Bone marrow (tissue), 2 donors: ENCODE measurements at places on chromosomes 2 and 18.

DNA sequence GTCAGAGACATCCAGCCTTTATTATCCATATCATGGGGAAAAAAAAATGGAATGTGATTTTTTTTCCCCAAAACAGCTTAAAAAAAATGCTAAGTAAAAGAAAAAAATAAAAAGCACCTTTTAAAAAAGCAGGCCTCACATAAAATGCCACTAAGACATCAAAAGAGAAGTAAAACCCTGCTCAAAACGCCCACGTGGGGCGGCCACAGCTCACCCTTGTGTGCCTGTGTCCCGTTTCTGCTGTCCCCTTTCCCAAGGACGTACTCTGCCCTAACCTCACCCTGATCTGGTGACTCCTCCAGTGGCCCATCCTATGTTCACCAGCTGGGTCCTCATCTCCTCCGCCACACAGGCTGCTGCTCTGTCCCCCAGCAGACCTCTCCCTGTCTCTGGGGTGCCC, 125.4 kb downstream of the NEDD4L start:
- DNase-seq: no peak

DNA sequence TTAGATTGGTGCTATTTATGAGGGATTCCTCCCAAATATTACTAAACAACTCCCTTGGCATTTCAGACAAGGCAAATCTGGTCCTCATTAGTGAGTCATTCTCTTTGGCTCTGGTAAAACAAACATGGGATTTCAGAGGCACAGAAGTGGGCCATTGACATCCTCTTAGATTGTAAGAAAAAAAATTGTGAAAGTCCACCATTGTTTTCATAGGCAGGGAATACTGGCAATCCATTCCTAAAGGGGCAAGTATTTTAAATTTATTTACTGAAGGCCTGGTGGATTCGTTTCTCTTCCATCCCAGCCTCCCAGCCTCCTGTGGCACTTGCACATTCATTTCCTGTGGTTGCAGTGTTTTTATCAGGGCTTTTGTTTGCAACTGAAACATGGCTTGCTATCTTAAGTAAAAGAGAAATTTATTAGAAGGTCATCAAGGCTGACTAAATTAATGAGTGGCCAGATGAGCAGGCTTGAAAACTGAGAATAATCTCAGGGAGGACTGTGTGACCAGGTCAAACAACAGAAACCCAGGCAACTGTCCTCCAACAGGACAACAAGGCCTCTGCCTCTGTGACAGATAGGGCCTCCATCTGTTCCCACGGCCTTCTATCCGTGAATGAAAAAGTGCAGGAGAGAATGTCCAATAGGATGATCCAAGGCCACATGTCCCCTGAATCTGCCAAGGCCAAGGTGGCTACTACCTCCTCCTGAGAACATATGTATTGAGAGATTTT, 23.1 kb upstream of the TNFAIP6 start:
- no peak for DNase-seq

GRCh38 chr2:24970483-24971285, 1.1 kb downstream of the DNAJC27 start:
- DNase-seq: no peak

- DNase-seq: no peak
Measured at GRCh38 chr2:197306024-197306695, 4.4 kb downstream of the ANKRD44 start.

DNA sequence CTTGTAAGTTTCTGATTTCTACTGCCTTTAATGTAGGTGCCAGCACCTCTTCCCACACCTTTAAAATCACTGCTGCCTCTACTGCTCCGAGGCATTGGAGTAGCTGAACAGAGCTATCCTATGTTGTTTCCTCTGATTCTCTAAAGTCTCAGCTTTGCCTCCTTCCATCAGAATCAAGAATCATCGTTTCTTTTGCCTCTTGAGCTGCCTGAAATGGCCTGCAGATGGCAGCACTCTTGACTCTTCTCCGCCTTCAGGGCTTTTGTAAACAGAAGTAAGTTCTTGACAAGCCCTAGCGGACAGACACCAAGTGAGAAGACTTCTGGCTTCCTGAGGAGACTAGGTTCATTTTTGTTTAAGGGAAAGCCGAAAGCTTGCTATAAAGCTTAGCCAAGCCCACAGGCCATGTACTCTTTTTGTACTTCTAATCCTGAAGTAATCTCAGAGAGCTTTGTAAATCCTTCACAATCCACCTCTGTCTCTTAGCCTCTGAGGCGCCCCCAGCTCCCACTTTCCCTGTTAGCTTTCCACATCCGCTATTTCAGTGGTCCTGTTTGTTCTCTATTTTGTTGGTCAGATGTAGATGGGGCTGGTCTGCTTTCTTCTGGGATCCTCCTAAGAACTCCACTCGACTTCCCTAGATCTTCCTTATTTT, 48.4 kb downstream of the GTF3C3 start:
- DNase-seq: peak; percentile 44

DNA sequence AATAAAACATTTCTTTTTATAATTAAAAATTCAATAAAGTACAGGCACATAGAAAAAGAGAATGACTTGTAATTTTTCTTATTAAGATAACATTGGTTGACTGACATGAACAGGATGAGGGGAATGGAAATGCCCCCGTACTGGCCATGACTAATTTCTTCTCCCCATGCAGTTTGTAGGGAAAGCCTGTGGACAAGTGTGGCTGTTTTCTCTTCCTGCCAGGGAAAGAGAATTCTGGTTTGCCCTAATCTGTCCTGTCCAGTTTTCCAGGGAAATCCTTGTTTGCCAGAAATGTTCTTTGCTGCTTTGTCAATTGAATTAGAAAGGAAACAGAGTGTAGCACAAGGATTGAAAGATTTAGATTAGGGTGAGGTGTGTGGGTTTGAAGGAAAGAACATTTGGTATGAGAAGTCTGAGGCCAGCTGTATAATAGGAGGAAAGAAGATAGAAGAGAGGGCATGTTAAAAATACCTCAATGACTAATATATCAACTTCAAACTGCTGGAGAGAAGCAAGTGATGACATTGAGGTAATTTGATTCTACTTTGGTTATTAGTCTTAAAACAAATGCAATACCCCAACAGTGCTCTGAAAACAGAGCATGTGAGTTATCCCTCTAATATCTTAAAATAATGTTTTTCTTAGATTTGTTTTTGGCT, 593.9 kb upstream of the ZNF804A start:
- DNase-seq: no peak

GRCh38 chr2:100252811-100253698, 69.2 kb downstream of the LONRF2 start:
- no peak for DNase-seq

GRCh38 chr2:96773922-96774321, 13.2 kb downstream of the CNNM4 start:
- no peak for DNase-seq

DNA sequence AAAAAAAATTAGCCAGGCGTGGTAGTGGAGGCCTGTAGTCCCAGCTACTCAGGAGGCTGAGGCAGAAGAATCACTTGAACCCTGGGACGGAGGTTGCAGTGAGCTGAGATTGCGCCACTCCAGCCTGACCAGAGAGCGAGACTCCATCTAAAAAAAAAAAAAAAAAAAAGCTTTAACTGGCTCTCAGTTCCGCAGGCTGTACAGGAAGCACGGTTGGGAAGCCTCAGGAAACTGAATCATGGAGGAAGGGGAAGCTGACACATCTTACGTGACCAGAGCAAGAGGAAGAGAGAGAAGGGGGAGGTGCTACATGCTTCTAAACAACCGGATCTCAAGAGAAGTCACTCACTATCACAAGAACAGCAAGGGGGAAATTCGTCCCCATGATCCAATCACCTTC, 505.6 kb upstream of the SLC8A1 start:
- DNase-seq: peak; percentile 86

DNA sequence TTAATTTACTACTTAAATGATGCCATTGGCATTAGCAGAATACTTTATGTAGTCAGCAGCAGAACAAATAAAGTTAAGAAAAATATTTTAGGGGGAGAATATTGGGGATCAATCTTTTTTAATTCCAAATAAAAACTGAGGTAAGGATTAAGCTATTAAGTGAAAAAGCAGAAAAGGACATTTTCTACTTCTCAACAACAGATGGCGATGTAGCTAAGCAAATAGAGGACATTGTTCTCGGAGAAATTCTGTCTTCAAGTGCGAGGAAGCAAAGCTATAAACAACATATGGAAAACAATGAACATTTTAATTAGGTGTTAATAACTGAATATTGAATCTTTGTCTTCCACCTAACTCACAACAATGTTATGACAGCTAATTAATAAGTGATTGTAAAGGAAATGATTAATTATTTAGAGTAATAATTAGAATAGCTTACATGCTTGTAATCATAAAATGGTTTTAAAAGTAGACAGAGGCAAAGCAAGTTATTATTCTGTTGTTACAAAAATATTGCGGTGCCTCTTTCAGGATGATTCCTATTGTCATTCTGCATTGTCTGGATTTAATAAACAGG, 32.9 kb upstream of the CCDC93 start:
- DNase-seq: no peak

DNA sequence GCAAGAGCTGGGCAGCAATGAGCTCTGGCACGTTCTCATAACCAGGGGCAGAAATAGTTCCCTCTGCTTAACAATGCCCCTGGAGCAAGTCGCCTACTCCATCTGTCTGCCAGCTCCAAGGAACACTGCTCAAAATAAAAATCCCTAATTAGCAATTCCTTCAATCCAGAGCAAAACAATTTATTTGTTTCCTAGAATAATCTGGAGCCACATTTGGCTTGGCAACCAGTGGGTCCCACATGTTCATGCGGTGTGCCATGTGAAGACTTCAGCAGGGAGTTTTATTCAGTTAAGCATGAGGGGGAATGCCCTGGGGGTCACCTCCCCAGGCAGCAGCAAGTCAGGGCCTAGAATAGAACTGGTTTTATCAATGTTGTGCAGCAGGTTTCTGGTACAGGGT, 7.6 kb upstream of the EGR4 start:
- DNase-seq: no peak

GRCh38 chr18:24588440-24588839, 128.0 kb downstream of the HRH4 start:
- DNase-seq: no peak

DNA sequence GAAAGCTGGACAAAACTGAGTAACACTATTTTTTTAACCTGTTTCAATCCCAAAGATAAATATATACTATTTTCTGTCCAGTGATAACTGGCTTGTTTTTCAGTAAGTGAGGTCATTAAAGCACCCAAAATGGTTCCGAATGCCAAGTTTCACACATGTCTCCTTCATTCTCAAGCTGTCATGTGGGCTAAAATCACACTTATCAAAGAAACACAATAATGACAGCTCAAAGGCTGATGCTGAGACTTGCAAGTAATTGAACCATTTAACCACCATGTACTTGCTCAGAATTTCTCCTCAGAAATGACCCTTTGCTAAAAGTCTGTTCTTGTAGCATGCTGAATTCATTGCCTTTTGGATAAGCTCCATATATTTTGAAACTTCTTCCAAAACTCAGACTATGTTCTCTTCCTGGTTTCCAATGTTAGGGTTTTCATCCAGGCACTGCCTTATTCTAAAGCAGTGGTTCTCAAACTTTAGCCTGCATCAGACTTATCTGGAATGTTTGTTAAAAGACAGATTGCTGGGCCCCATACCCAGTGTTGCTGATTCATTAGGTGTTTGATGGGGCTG, 149.8 kb downstream of the VWC2L start:
- DNase-seq: no peak

DNA sequence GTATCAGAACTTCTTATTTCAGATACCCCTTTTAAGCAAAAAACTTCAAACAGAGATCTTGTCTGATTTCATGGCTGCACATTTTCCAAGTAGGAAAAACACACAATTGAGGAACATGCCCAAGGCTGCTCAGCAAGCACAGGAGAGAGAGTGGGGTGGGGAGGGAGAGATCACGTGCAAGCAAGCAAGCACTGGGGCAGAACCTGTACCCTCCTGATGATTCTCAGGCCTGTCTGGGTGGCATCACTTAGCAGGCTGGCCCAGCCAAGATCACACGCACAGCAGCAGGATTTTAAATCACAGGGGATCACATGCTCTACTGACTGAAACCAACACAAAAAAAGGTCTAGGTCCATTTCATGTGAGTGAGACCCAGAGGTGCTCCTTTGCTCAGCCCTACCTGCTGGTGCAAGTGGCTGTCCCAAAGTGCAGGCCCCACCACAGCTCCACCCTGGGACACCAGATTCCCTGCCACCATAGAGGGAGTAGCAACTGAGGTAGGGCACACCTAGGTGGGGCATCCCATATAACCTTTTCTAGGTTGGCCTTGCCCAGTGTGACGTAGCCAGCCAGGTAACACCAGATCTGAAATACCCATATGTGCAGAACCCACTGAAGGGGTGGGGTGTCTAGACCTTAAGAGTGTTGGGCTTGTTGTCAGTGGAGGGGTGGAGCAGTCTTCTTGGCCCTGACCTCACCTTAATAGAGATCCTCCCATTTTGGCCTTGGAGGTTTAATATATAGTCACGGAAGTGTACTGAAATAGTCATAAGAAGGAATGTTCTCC, 1.8 kb upstream of the LYPD6B start:
- no peak for DNase-seq

GRCh38 chr18:33594799-33595198, 16.8 kb downstream of the ASXL3 start:
- DNase-seq: no peak

DNA sequence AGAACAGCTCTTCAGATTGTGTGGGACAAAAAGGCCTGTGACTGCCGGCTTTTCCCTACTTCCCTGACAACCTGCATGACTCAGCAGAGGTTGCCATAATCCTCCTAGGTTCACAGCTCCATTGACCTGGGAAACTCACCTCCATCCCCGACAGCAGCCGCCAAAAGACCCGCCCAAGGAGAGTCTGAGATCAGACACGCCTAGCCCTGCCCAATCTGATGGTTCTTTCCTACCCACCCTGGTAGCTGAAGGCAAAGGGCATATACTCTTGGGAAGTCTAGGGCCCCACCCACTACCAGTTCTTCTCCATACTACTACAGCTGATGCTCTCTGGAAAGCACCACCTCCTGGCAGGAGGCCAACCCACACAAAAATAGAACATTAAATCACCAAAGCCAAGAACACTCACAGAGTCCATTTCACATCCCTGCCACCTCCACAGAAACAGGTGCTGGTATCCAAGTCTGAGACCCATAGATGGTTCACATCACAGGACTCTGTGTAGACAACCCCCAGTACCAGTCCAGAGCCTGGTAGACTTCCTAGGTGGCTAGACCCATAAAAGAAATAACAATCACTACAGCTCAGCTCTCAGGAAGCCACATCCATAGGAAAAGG, 140.6 kb downstream of the NETO1 start:
- no peak for DNase-seq

DNA sequence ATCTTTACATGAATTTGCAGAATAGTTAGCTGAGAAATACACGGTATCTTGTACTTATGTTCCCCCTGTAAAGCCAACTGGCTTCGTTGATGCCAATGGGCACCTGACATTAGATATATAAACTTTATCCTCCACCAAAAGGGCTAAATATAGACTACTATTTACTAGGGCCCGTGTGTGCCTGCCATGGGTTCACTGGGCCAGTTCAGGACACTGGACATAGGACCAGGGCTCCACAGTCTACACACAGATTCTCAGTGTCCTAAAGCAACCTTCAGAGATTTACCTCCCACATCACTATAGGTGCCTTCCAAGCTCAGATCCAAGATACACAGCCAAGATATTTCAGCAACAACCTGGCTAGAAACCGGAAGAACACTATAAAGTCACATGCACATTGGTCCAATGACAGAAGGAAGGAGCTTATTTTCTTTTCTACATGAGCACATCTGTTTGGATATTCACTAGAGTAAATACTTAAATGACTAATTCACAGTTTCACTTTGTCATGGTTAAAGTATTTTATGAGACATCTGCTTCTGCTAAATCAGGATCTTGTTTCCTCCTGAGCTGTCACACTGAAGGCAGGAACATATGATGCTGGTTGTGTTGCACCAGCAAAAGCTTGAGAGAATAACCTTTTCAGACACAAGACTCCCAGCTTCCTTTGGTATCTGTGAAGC, 95.1 kb downstream of the MYO5B start:
- no peak for DNase-seq

- no peak for DNase-seq
Measured at GRCh38 chr2:7358865-7359447, 441.7 kb downstream of the RNF144A start.
